ENCODE measurements at places on chromosomes 16 and 17.

GRCh38 chr17:36135465-36135864 is 31.8 kb downstream of the CCL4 start:
- no peak for DNase-seq

GRCh38 chr16:77782694-77783093 is 5.7 kb upstream of the VAT1L start:
- no peak for DNase-seq

GRCh38 chr17:27569884-27570577 is 61.0 kb upstream of the LGALS9 start:
- DNase-seq: no peak

- DNase-seq: no peak
These were observed 115.8 kb downstream of the MSI2 start for GRCh38 chr17:57372156-57372555.

DNA sequence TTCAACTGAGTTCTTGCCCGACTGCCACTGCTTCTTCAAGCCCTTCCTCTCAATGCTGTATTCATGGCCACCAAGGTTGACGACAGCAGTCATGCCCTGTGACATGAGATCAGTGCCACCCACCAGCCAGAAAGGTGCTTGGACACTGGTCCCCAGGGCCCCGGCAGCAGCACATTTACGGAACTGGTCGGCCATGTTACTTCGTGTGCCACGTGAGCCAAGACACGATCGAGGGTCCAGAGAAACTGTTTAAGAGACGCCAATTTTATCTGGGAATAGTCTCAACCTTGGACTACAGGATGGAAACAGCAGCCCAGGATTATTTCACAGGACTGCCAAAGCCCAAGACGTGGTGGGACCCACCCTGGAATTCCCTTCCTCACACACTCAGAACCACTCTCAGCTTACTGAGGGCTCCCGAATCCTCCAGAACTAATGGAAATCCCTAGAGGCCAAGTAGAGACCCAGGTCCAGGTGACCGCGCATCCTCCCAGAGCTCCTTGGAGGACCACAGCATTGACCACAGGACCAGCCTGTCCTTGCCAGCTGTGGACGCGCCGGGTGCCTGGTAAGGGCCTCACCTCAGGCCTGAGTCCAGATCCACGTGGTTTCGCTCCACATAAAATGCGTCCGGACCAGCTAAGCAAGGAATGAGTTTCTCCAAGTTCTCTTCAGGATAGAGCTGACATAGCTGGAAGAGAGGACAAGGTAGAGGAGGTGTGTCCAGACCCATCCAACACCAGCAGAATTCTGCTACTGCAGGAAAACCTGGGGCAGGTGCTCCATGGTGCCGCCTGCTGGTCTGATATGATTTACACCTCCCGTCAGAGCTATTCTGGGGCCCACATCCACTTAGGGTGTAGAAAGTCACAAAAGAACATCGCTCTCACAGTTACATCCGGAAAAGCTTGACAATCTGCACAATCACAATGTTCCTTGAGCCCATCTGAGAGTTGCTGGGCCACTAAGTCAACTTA is 28.2 kb downstream of the MAP1LC3B start:
- DNase-seq: no peak

Measured in NCI-H774 (cell line).